ENCODE measurements at places on chromosomes 5 and 9. TPM values are rescaled to one million over a fixed set of nuclear protein-coding genes. Genes with fewer than 3 reads are reported as not detected.

The F2RL2 gene
- 0.25 TPM for total RNA-seq

The PCDHB16 gene
- 0.25 TPM for total RNA-seq

The SLC45A2 gene
- not detected for total RNA-seq

The IL9 gene
- not detected for total RNA-seq

The FAM219A gene
- total RNA-seq, result 32.8 TPM

The SLC34A3 gene
- total RNA-seq, result not detected

The PCDHB14 gene
- total RNA-seq, result 0.20 TPM

The SGCD gene
- total RNA-seq, result not detected

The CNTNAP3B gene
- 22.2 TPM for total RNA-seq

The OR1J2 gene
- total RNA-seq, result not detected

The ANKRD20A1 gene
- total RNA-seq, result not detected

The MYOZ3 gene
- total RNA-seq, result 0.05 TPM

The TLR4 gene
- total RNA-seq, result 147 TPM

The CD274 gene
- total RNA-seq, result 20.8 TPM

The ARSI gene
- 0.49 TPM for total RNA-seq

The PCDHA9 gene
- total RNA-seq, result 0.13 TPM

The INSL4 gene
- not detected for total RNA-seq

The ARID3C gene
- not detected for total RNA-seq

The BRINP1 gene
- 0.40 TPM for total RNA-seq

The ZNF484 gene
- 5.1 TPM for total RNA-seq

The NMUR2 gene
- total RNA-seq, result not detected

The PROB1 gene
- 2.5 TPM for total RNA-seq

The GAPT gene
- total RNA-seq, result not detected

The DMRT3 gene
- not detected for total RNA-seq

The ECM2 gene
- total RNA-seq, result not detected

The NREP gene
- total RNA-seq, result 8.5 TPM

The SNCAIP gene
- 5.7 TPM for total RNA-seq

The SARDH gene
- total RNA-seq, result not detected

The COL23A1 gene
- total RNA-seq, result not detected

The CCDC192 gene
- not detected for total RNA-seq

The SPINK6 gene
- not detected for total RNA-seq

The ZNF879 gene
- 2.0 TPM for total RNA-seq
